ENCODE measurements at places on chromosomes 16 and 17.
A peak's percentile ranks its signal among the peaks of the same experiment; 100 is the strongest.

DNA sequence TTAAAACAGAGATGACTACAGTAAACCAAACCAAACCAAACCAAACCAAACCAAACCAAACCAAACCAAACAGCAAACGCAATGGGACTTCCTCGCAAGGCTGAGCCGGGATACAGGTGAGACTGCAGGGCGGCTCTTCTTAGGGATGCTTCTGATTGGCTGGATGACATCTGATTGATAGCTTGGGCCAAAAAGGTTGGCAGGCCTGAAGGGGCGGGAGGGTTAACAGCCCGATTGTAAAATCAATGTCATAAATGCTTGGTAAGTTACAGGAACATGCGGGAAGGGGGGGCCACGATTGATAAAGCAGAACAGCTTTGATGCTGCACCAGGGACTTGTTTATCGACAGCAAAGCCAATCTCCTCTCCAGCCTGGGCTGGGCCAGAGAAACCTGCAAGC lies 86.1 kb downstream of the ZFHX3 start:
- no peak for DNase-seq

GRCh38 chr16:89422905-89423630 lies 67.3 kb downstream of the ANKRD11 start:
- DNase-seq = peak; percentile 59

GRCh38 chr17:44308320-44308818 lies at the start of gene RUNDC3A:
Gene RUNDC3A (plus strand): TSS chr17:44308601. CDS start chr17:44308833, 232 bp downstream.
- peak; percentile 64 for DNase-seq

GRCh38 chr16:57600048-57600835 lies 28.2 kb upstream of the ADGRG1 start:
- DNase-seq = no peak

DNA sequence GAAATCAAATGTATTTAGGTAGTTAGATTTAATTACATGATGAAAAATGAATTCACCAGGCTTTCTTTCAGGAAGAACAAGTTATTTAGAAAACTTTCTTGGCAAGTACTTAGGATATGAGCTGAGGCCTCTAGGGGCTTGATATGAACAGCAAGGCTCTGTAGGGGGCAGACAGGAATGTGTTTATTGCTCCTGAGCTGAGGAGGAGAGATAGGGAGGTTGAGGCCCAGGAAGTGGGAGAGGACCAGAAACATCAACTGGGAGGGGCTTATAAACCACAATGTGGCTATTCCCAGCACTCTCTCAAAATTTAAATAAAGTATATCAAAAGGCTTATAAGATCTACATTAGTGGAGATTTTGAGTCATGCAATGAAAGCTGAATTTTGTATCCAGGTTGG lies 154.0 kb upstream of the MAF start:
- DNase-seq = no peak

DNA sequence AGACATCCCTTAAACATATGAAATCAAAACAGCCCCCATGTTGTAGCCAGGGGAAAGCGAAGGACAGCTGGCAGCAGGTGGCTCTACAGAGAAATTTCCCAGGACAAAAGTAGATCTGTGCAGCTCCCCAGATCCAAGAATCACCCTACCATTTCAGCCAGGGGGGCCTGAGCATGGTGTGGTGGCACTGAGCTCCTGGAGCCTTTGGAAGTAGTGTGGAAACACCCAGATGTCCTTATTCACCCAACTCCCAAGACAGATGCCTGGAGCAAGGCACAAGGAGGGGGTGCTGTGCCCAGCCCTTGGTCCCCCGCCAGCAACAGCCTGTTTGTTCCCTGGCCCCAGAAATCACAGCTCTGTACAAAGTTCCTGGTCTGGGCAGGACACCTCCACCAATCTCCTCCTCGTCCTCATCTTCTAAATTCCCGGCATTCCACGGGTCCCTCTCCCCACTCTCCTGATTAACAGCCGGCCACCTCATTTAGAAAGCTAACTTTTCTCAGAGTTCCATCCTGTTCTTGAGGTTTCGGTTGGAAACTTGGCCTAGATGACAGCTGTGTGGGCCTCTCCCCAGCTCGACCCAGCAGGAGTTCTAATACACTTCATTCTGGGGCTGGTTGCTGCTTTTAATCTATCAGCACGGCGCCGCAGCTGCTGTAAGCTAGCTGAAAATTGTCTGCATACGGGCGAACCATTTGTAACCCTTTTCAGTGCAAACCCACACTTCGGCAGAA lies 191.1 kb downstream of the C16orf78 start:
- DNase-seq = no peak

DNA sequence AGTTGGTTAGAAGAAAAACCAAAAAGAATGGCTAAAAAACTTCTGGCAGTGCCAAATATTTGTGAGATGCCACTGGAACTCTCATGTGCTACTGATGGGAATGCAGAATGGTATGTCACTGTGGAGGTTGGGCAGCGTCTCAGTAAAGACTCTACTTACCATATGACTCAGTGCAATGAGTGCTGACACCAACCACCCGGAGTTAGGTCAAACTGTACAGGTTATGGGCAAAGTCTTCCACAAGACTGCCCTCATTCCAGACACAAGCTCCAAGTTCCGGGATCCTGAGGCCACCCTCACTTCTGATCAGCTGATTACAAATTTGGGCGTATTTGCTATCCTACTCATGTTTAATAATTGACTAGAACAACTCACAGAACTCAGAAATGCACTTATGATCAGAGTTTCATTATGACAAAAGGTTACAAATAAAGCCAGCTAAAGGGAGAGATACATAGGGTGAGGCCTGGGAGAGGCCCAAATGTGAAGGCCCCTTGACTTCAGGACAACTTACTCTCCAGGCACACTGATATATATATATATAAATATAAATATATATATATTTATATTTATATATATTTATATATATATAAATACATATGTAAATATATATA lies 114.9 kb downstream of the TRIM37 start:
- DNase-seq = no peak

DNA sequence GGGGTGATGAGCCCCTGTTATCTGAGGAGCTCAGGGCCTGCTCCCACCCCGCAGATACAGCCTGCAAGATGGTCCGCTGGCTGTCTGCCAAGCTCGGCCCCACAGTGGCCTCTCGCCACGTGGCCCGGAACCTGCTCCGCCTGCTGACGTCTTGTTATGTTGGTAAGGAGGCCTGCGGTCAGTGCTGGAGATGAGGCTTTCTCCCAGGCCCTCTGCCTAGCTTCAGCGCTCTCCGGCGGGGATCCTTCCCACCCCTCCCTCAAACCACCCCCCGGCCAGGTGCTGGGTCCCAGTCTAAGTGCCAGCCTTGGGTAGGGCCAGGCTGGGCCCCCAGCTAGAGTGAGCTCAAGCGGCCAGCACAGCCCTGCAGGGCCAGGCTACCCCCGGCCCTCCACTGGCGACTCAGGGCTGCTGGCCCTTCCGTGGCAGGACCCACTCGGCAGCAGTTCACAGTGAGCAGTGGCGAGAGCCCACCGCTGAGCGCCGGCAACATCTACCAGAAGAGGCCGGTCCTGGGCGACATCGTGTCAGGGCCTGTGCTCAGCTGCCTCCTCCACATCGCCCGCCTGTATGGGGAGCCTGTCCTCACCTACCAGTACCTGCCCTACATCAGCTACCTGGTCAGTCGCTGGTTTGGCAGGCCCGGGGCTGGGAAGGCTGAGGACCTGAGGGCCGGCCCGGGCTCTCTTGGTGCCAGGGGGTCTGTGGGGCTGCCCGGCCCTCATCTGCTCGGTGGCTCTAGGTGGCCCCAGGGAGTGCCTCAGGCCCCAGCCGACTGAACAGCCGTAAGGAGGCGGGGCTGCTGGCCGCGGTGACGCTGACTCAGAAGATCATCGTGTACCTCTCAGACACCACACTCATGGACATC lies 6.1 kb downstream of the WDR81 start:
- no peak for DNase-seq
